ENCODE measurements at places on chromosomes 2 and 18. TPM values are rescaled to one million over a fixed set of nuclear protein-coding genes. Genes with fewer than 3 reads are reported as not detected.
A peak's percentile ranks its signal among the peaks of the same experiment; 100 is the strongest.

GRCh38 chr2:205034034-205034433 lies 488.8 kb downstream of the PARD3B start:
- no peak overlapping the region for H3K4me3 ChIP-seq
- no peak for DNase-seq
- H3K4me1 ChIP-seq, result no peaks in the 10 kb centered on the region
- no peaks in the 10 kb centered on the region for H3K27me3 ChIP-seq
- H3K36me3 ChIP-seq, result no peaks in the 10 kb centered on the region

DNA sequence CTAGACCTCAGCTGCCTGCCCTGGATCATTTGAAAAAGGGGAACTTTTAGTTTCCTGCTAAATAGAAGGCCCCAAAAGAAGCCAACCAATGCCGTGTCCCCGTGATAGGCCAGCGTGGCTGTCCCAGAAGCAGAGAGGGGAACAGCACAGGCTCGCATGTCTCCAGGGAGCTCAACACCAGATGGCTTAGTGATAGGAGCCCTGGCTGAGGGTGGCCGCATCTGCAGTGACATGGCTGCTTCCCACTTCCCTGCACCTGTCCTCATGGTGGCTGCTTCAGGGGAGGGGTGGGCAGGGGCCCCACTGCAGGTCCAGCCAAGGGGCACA lies 79.6 kb downstream of the MBP start:
- DNase-seq, result peak; percentile 69
- H3K27me3 ChIP-seq, result no peaks in the 10 kb centered on the region
- no peaks in the 10 kb centered on the region for H3K36me3 ChIP-seq
- H3K27ac ChIP-seq, result no peak overlapping the region
- H3K4me3 ChIP-seq, result no peak overlapping the region
- H3K4me1 ChIP-seq, result peaks cover 12% of the 10 kb centered on the region

DNA sequence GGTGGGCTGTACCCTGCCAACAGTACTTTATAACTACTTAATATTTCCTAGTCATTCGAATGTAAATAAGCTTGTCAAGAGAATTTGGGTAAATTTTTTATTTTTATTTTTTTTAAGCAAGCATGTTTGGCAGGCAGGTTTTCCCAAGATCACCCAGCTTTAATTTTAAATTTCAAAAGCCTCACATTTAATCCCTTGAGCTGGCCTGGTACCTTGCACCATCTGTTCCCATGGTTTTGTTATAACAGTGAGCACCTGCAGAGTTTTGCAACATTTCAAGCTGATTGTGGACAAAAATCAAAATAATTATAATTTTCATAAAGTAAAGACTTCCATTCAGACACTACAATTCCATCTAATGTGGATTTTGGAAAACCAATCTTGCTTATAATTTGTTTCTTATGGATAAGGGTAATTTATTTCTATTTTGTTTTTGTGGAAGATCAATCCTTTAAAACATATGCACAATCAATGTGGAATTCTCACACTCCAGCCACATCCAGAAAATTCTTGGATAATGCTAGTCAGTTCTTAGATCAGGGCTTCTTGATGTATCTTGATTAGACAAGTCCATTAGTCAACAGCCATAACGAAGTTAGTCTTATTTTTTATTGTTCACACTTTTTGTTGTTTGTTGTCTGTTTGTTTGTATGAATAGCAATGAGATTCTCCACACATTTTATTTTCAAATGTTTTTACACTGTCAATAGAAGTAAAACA lies 689.3 kb downstream of the NR4A2 start:
- no peaks in the 10 kb centered on the region for H3K36me3 ChIP-seq
- no peak overlapping the region for H3K27ac ChIP-seq
- no peak overlapping the region for H3K4me3 ChIP-seq
- no peaks in the 10 kb centered on the region for H3K4me1 ChIP-seq

The SLC39A10 gene
- total RNA-seq, result 31.8 TPM

DNA sequence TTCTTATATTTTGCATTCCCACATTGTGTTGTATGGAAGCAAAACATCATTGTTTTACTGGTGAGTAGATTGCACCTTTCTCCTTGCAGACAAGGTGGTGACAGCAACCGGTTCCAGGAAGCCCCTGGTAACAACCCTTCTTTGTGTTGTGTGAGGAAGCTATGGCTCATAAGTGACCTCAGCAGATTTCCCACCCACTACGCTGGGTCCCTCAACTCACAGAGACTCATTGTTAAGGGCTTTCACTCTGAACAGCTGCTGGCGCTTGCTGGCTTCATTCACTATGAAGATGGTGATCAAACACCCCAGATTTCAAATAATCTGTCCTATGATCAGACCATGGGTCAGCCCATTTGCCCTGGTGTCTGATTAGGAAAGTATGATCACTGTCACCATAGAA lies 53.4 kb downstream of the WIPF1 start:
- H3K4me3 ChIP-seq, result no peak overlapping the region
- H3K4me1 ChIP-seq, result no peaks in the 10 kb centered on the region
- no peak for DNase-seq
- no peak overlapping the region for H3K27ac ChIP-seq

GRCh38 chr2:193774166-193774565 lies 1579.4 kb upstream of the TMEFF2 start:
- no peaks in the 10 kb centered on the region for H3K4me1 ChIP-seq
- no peaks in the 10 kb centered on the region for H3K27me3 ChIP-seq
- no peak for DNase-seq
- H3K27ac ChIP-seq, result no peak overlapping the region

DNA sequence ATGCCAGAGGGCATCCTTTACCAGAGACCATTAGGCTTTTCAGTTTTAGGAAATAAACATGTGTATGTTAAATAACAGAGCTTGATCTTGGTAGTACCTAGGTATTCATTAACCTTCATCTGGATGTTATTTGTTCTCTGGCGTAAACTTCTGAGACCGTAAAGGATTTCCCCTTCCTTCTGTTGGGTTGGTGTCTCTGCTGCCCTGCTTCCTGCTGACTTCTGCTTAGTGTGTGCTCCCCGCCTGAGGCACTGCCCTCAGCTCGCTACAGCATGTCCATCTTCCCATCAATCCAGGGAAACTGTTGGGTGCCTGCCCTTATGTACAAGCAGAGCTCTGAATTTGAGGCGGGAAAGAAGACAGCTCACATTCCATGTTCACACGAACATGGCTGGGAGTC lies 177.9 kb downstream of the TPGS2 start:
- no peak overlapping the region for H3K4me3 ChIP-seq
- no peaks in the 10 kb centered on the region for H3K27me3 ChIP-seq
- H3K4me1 ChIP-seq, result no peaks in the 10 kb centered on the region
- no peak for DNase-seq
- H3K36me3 ChIP-seq, result no peaks in the 10 kb centered on the region

The PFN4 gene
- total RNA-seq, result not detected

GRCh38 chr2:199462347-199462955 lies 4.7 kb upstream of the SATB2 start:
- H3K36me3 ChIP-seq, result no peaks in the 10 kb centered on the region
- H3K4me3 ChIP-seq, result peak overlapping the region; percentile 87
- peaks cover 30% of the 10 kb centered on the region for H3K27me3 ChIP-seq
- DNase-seq, result peak; percentile 95

The PHLPP1 gene
- 6.9 TPM for total RNA-seq

GRCh38 chr2:29226375-29226774 lies 111.2 kb downstream of the CLIP4 start:
- H3K27ac ChIP-seq, result no peak overlapping the region
- H3K4me3 ChIP-seq, result no peak overlapping the region
- H3K4me1 ChIP-seq, result peaks cover 14% of the 10 kb centered on the region
- H3K27me3 ChIP-seq, result peaks cover 24% of the 10 kb centered on the region
- DNase-seq, result no peak
- H3K36me3 ChIP-seq, result no peaks in the 10 kb centered on the region

- peak overlapping the region; percentile 90 for H3K27ac ChIP-seq
- H3K4me1 ChIP-seq, result peaks cover 53% of the 10 kb centered on the region
- peak; percentile 89 for DNase-seq
- no peaks in the 10 kb centered on the region for H3K27me3 ChIP-seq
- H3K36me3 ChIP-seq, result no peaks in the 10 kb centered on the region
- H3K4me3 ChIP-seq, result no peak overlapping the region
These were observed 55.1 kb upstream of the MAP4K3 start for GRCh38 chr2:39492095-39492590.

DNA sequence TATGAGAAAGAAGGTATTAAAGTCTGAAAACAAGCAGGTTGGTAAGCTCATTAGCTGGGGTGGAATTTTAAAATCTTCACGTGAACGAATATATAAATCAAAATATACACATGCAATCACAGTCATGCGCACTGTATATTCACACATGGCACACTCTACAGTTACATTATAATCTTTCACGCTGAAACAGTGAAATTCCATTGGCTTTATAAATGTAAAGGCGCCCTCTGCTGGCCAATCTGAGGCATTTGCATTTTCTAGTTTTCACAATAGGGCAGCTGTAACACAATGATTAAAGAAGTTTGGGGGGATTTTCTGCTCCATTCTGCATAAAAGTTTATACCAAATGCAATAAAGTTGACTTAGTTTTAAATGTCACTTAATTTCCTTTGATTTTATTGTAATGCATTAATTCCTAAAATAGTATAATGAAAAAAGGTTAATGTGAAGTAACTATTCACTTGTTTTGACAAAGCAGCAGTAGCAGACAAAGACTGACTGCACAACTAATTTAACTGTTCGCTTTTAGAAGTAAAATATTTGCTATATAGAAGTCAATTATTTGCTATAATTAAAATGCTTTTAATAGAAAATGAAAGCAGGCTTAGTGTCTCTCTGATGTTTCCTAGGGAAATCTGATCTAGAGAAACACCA lies 17.2 kb downstream of the IFIH1 start:
- no peaks in the 10 kb centered on the region for H3K27me3 ChIP-seq
- DNase-seq, result peak; percentile 55
- no peak overlapping the region for H3K27ac ChIP-seq

DNA sequence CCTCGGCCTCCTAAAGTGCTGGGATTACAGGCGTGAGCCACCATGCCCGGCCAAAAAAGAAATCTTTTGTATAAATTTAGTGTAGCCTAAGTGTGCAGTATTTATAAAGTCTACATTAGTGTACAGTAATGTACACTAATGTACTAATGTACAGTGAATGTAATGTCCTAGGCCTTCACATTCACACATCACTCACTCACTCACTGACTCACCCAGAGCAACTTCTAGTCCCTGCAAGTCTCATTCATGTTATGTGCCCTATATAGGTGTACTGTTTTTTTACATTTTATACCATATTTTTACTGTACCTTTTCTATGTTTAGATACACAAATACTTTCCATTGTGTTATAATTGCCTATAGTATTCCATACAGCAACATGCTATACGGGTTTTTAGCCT lies 254.9 kb downstream of the MYO3B start:
- no peak overlapping the region for H3K4me3 ChIP-seq
- H3K4me1 ChIP-seq, result no peaks in the 10 kb centered on the region
- no peak overlapping the region for H3K27ac ChIP-seq
- DNase-seq, result no peak
- no peaks in the 10 kb centered on the region for H3K36me3 ChIP-seq

The RPRM gene
- total RNA-seq, result 0.36 TPM

GRCh38 chr2:70460333-70460732 lies 93.3 kb downstream of the TGFA start:
- H3K27ac ChIP-seq, result no peak overlapping the region
- H3K36me3 ChIP-seq, result no peaks in the 10 kb centered on the region
- DNase-seq, result no peak
- peaks cover 10% of the 10 kb centered on the region for H3K27me3 ChIP-seq

DNA sequence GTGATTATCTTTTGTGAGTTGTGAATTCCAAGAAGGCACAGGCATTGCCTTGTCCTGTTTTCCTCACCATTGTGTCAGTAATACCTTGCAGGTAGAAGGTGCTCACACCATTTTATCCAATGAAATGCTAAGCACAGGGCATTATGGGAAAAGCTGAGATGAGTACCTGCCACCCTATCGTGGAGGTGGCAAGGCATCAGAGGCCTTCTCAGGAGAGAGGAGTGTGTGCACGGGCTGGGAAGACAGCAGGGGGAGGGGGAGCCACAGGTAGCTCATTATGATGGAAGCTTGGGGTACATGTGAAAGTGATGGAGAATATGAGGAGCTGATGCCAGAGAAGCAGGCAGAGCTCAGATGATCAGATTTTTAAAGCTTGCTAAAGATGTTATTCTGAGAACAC lies 69.5 kb downstream of the ASAP2 start:
- peaks cover 10% of the 10 kb centered on the region for H3K4me1 ChIP-seq
- H3K36me3 ChIP-seq, result peaks cover 10% of the 10 kb centered on the region
- H3K4me3 ChIP-seq, result no peak overlapping the region
- DNase-seq, result no peak

DNA sequence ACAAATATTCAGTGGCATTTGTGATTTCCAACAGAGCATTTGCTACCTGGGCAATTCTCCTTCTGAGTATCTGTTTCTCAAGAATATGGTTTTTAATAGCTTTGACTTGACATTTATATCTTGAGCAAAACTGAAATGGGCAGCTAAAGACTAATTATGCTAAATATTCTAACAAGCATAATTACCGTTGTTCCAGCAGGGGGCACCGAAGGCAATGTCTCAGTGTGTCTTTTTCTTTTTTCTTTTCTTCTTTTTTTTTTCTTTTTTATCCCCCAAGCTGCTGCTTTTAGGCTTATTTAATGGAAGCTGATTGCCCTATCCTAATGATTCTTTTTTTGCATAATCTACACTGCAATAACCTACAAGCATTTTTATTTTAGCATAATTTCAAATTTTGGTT lies 138.9 kb upstream of the NABP1 start:
- no peak overlapping the region for H3K27ac ChIP-seq
- H3K36me3 ChIP-seq, result no peaks in the 10 kb centered on the region
- H3K27me3 ChIP-seq, result no peaks in the 10 kb centered on the region
- DNase-seq, result no peak
- H3K4me3 ChIP-seq, result no peak overlapping the region

The CRIM1 gene
- 321 TPM for total RNA-seq

- no peaks in the 10 kb centered on the region for H3K4me1 ChIP-seq
- no peak overlapping the region for H3K4me3 ChIP-seq
- no peaks in the 10 kb centered on the region for H3K36me3 ChIP-seq
- DNase-seq, result no peak
These were observed 4.0 kb downstream of the FAM117B start for GRCh38 chr2:202638721-202639120.

The MDH1B gene
- total RNA-seq, result 2.2 TPM

The C2orf78 gene
- total RNA-seq, result not detected

GRCh38 chr2:6730003-6730402 lies 135.7 kb downstream of the CMPK2 start:
- no peak overlapping the region for H3K4me3 ChIP-seq
- no peaks in the 10 kb centered on the region for H3K27me3 ChIP-seq
- H3K27ac ChIP-seq, result no peak overlapping the region
- H3K4me1 ChIP-seq, result no peaks in the 10 kb centered on the region
- no peaks in the 10 kb centered on the region for H3K36me3 ChIP-seq

DNA sequence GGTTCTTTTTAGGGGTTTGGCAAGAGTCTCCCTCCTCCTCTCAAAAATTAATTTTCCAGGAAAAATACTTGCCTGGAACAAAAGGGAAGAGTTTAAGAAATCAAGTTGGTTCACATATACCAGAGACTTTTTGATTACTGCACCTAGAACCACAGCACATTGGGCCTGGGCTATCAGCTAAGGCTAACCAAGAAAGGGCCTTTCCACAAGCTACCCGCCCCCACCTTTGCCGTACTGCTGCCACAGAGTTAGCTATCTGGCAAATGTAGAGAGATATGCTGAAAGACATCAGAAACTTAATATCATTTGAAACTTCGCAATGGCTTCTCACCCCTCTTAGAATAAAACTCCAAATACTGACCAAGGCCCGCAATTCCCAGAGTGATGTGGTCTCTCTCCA lies 76.9 kb downstream of the AAK1 start:
- H3K36me3 ChIP-seq, result no peaks in the 10 kb centered on the region
- H3K4me1 ChIP-seq, result peaks cover 33% of the 10 kb centered on the region
- no peaks in the 10 kb centered on the region for H3K27me3 ChIP-seq

Measured in osteoblast (primary cell).